ENCODE measurements at places on chromosomes 4 and X. TPM values are rescaled to one million over a fixed set of nuclear protein-coding genes. Genes with fewer than 3 reads are reported as not detected.
A peak's percentile ranks its signal among the peaks of the same experiment; 100 is the strongest.

GRCh38 chrX:107673431-107673830 is 45.1 kb downstream of the PRPS1 start:
- no peak for DNase-seq

GRCh38 chrX:11944501-11944900 is 186.5 kb downstream of the MSL3 start:
- DNase-seq: no peak

DNA sequence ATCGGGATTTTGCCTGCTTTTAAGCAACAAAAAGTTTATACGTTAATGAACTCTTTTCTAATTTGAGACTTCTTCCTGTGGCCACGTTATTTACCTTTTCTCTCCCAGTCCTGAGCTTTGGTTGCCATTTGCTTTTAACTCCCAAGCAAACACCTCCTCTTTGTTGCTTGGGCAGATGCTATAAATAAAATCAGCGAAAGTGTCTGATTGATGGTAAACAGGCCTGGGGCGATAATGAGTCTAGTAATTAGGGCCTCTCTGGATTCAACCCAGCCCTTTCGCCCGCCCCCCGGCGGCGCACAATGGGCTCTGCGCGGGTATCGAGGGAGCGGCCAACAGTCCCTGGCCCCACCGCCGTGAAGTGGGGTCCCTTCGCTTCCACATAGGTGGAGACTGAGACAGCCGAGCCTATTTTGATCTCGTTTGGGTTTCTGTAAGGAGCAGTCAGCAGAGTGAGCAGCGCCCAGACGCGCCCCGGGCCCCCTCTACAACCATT is 790 bp downstream of the CLGN start:
- DNase-seq: no peak

DNA sequence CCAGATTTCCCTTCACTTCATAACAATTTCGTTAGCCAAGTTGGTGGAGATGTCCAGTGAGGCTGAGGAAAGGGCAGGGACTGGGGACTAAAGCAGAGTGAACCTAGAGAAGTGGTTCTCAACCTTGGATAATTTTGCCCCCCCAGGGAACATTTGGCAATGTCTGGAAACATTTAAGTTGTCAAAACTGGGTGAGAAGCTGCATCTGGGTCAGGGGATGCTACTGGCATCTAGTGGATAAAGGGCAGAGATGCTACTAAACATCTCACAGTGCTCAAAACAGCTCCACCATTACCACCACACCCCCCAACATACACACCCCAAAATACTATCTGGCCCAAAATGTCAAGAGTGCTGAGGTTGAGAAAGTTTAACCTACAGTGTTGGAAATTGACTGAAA is 32.0 kb upstream of the FGF16 start:
- no peak for DNase-seq

GRCh38 chr4:126241634-126242033 is 926.9 kb downstream of the FAT4 start:
- DNase-seq: no peak

DNA sequence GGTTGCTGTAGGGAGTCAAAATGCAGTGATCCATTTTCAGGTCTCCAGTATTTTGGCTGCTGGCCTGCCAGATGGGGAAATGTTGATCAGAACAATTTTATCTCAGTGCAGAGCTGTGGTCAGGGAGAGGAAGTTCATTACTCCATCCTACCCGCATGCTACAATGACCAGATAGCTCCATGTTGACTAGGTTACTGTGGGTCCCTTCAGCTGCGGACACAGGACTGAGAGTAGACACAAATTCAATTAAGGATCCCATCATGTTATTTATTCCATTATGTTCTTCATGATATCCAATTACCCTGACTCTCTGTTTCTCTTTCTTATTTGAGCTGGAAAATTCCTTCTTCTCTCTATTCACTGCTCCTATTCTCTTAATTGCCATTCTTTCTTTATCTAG is 16.3 kb downstream of the SYNPO2 start:
- no peak for DNase-seq

GRCh38 chrX:100994352-100995281 is 25.1 kb downstream of the ARL13A start:
- no peak for DNase-seq

GRCh38 chr4:62161446-62161845 is 961.3 kb downstream of the ADGRL3 start:
- no peak for DNase-seq

GRCh38 chr4:66554826-66555225 is 884.5 kb upstream of the EPHA5 start:
- no peak for DNase-seq

- DNase-seq: no peak
These were observed 2.7 kb downstream of the SRPK3 start for GRCh38 chrX:153783378-153784013.

- DNase-seq: no peak
These were observed 212.7 kb downstream of the SLIT2 start for GRCh38 chr4:20464381-20464780.

- peak; percentile 67 for DNase-seq
These were observed 566 bp downstream of the CORIN start for GRCh38 chr4:47837094-47837907.

DNA sequence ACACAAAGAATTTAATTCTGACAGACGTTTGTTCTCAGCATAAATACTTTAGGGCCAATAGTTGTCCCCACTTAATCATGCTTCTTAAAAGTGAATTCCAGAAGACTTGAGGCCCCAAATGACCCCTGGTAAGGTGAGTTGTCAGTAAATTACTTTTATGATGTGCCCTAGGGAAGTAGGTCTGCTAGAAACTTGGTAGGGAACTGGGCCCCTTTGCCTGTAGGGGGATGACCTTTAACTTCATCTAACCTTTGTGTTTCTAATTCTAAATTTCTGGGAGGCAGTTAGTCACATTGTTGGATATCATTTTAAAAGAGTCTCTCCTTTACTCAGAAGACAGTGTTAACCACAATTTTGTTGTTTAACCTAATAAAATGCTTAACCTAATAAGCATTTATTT is 28.8 kb downstream of the HHIP start:
- DNase-seq: no peak

DNA sequence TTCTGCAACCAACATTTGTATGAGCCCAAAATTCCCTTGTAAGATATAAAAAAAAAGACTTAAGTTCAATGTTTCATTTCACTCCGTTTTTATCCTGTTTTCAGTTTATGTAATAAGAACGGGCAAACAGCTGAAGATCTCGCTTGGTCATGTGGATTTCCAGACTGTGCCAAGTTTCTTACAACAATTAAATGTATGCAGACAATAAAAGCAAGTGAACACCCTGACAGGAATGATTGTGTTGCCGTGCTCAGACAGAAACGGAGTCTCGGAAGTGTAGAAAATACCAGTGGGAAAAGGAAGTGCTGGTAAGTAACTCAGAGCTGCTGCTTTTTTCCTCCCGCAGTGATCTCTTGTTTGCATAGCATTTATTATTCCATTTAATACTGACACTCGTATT is 2.8 kb downstream of the ANKRD37 start:
- DNase-seq: no peak

DNA sequence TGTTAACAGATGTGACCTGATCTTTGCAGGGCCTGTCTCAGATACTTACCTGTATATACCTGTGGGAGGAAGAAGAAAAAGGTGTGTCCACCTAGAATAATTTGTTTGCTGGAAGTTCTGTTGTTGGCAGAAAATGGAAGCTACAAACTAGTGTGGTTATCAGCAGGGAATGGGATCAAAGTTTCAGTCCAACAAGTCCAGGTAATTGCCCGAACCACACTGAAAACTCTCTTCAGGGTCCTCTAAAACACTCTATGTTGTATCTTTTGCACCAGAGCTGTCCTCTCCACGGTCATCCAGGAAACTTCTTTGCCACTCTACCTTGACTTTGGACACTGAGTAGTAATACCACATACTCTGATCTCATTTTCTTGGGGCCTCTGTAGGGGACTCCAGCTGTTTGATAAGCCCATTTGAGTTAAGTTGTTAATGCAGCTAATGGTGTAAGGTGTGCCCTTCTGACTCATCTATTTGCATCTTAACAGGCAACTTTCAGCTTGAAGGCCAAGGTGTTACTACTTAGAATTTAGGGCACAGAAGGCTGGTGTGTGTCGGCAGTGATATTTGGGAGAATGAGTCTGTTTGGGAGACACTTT is 38.7 kb upstream of the GATB start:
- DNase-seq: no peak

- no peak for DNase-seq
These were observed 81.7 kb downstream of the ZC4H2 start for GRCh38 chrX:64894454-64895038.

GRCh38 chrX:133994576-133994975 is 9.2 kb upstream of the GPC3 start:
- no peak for DNase-seq

- peak; percentile 83 for DNase-seq
These were observed 19.7 kb downstream of the MAEA start for GRCh38 chr4:1309261-1310010.

GRCh38 chr4:142901166-142901662 is 55.1 kb upstream of the INPP4B start:
- no peak for DNase-seq

- no peak for DNase-seq
These were observed 92.6 kb upstream of the H2AZ1 start for GRCh38 chr4:100042711-100043110.

GRCh38 chrX:136608295-136608933 is 39.5 kb upstream of the CD40LG start:
- DNase-seq: no peak

Gene HSD17B13
- 0.16 TPM for total RNA-seq

Gene IL13RA2
- 0.74 TPM for total RNA-seq

Gene PGM2
- total RNA-seq: 20.0 TPM

Gene GPR173
- 29.0 TPM for total RNA-seq

Gene FABP2
- not detected for total RNA-seq

Gene SPIN2B
- total RNA-seq: 20.5 TPM

Measured in mesothelial cell of epicardium (in vitro differentiated cells).